ENCODE measurements at places on chromosomes 1 and 21.

DNA sequence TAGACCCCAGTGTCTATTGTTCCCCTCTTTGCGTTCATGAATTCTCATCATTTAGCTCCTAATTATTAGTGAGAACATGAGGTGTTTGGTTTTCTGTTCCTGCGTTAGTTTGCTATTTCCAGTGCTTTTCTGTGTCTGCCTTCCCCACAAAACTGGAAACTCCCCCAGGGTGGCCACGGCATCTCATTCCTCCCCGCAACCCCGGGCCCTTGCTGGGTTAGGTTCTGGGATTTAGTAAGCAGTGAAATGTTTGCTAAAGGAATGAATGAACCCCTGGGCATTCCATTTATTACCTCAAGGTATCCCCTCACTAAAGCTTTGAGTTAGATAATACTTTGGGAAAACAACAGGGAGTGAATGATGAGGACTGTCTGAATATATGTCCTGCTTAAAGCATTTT lies 142.9 kb downstream of the GLUL start:
- no peak for DNase-seq

- no peak for DNase-seq
Measured at GRCh38 chr1:23613191-23614031, 54.1 kb upstream of the ID3 start.

- DNase-seq, result no peak
Measured at GRCh38 chr1:51093581-51093980, 8.4 kb upstream of the C1orf185 start.

GRCh38 chr1:159829822-159830465 lies 3.3 kb downstream of the SLAMF8 start:
- DNase-seq, result no peak

- no peak for DNase-seq
Measured at GRCh38 chr1:75328691-75329090, 194.5 kb downstream of the LHX8 start.

- DNase-seq, result peak; percentile 19
Measured at GRCh38 chr1:39378377-39378776, 113.1 kb upstream of the BMP8A start.

DNA sequence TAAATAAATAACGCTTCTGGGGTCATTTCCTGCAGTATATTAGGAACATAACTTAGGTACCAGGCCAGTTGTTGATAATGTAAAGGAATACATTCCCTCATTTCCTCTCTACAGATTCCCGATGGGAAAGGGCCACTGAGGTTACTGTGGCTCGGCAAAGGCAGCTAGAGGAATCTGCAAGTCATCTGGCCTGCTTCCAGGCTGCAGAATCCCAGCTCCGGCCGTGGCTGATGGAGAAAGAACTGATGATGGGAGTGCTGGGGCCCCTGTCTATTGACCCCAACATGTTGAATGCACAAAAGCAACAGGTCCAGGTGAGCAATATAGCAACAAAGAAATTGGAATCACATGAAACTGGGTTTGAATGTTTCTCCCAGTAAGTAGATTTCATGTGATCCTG lies 109.6 kb upstream of the BMP8A start:
- no peak for DNase-seq

GRCh38 chr1:58165073-58165472 lies 381.5 kb downstream of the OMA1 start:
- no peak for DNase-seq

DNA sequence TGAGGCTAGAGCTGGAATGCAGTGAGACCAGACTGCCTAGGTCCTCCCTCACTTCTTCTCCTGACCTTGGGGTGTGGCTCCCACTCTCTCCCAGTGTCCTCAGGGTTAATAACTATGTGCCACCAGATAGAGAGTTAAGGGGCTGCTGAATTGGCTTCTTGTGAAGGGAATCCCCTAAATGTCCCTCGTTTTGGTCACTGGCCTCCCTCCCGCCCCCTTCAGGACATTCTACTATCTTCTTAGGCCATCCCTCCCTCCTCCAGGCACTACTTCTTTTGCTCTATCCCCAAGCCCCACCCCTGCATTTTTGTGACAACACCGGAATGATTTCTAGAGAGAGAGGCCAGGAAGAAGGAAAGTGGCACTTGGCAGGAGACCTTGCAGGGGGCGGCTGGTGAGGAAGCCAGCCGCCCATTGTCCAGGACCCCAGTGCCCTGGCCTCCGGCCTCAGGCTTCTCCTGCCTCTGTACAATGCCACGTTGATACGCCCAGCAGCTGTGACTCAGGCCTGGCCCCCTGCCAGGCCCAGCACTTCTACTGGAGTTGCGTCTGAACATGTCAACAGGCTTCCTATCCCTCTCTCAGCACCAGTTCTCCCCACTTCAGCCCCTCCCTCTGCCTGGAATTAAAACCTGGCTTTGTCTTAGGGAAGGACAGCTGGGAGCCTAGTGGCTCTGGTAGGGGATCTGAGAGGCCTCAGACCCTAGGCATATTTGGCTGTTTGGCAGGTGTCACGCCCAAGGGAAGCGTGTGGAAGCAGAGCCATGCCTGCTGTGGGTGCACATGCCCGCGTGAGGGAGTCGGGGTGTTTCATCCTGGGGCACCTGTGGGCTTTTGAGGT lies 9.1 kb downstream of the LMNA start:
- peak; percentile 93 for DNase-seq

- DNase-seq, result no peak
Measured at GRCh38 chr1:23594149-23594907, 35.0 kb upstream of the ID3 start.

GRCh38 chr1:211589782-211590721 lies 11.1 kb upstream of the SLC30A1 start:
- peak; percentile 36 for DNase-seq

DNA sequence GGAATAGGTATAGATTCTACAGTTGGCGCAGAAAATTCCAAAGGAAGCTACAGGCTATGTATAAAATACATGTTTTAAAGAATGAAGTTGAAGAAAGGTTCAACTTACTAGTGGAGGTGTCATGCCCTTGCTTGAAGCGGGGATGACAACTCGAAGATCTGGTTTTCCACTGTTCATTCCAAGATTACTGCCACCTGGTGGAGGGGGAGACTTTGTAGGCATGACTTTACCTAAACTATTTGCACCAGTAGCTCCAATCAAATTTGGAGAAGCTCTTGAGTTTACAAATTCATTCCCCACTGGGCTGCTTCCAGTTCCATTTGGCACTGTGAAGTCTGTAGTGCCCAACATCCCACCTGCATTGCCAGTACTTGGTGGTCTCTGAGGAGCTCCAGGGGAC lies 81.7 kb downstream of the AXDND1 start:
- DNase-seq, result peak; percentile 29

DNA sequence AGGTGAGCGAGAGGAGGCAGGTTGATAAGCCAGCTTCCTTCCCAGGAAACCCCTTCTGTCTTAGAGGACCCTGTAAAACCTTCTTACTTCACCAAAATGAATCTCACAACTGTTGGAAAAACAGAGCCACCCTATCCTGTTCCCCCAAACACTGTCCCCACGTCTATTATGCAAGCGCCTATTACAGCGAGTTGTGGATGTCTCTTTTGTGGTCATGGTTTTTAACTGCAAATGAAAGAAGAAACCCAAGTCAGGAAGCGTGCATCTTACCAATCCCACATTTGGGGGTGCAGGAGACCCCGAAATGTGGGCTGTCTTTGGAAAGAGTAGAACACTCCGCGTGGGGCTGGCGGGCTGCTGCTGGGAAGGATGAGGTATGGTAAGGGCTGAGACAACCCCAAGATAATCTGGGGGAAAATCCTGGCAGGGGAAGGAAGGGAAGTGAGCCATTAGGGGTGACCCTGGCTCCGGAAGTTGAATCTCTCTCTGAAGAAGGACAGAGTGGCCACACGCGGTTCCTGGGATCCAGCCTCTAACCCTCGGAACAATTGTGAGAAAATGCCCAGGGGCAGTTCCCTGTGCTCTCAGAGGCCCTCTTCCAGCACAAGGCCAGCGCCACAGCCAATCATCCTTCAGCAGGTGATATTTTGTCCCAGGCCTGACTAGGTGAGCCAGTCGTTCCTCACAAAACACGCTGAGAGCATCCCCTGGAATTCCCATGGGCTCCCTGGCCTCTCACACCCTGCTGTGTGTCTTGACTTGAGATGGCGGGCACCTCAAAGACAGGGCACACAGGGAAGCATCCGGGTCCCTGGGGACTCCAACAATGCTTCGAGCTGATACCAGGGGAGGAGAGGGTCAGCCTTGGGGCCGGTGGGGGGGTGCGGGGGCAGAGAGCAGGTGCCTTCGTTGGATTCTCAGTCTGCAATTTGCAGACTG lies 168.5 kb upstream of the IRF2BP2 start:
- DNase-seq, result peak; percentile 52

DNA sequence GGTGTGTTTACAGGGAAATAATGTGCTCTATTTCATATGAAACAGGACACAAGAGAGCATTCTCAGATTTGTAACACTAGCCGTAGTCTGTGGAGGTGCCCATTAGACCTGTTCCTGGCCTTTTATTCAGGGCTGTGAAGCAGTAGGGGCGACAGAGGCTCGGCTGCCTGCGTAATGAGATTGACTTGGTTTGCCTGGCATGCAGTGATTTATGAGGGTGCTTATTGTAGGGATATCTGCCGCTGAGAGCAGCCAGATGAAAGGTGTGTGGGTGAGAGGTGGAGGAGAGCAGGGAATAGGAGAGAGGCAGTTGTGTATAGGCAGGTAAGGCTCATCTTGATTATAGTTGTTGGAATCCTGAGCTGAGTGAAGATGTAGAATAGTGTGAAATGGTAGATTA lies 51.3 kb downstream of the DNAJC6 start:
- DNase-seq, result no peak

- DNase-seq, result no peak
Measured at GRCh38 chr1:9078752-9079500, 9.5 kb upstream of the SLC2A5 start.

DNA sequence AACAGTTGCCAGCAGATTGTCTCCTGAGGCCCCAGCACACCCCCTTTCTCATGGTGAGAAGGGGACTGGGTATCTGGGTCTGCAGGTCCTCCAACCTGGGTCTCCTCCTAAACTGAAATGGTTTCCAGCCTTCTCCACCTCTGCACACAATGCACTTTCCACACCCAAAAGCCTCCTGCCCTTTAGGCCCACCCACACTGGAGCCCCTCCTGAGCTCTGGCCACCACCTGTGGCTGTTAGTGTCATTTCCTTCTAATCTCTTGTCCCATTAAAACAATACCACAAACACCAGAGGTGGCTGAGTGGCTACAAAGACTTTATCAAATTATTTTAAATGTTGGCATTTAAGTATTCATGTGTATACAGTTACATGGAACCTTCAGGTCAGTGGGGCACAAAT lies 11.5 kb downstream of the GPR3 start:
- DNase-seq, result no peak

DNA sequence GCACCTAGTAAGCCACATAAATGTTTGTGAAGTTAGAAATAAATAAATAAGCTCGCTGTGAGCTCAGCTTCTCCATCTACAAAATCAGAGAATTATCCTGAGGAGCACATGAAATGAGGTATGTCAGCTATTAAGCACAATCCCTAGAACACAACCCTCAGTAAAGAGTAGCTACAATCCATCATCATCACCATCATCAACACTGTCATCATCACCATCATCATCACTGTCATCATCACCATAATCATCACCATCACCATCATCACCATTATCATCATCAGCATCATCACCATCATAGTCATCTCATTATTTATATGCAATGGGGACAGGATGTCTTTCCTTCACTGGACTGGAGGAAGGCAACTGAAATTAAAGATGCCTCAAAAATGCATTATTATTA lies 189.6 kb downstream of the NPHP4 start:
- DNase-seq, result no peak

DNA sequence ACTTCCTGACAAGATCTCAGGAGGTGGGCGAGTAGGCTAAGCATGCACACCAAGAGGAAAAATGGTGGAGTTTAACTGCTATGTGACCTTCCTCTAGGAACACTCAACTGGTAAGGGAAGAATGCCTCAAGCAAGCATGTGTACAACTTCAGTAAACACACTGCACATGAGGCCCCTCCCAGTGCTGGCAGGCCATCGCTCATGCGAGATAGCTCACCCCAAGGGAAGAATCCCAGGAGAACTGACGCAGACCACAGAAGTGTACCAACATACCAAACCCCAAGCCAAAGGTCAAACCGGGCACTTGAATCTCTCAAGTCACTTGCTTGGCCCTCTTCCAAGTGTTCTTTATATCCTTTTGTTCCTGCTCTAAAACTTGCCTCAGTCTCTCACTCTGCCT lies 40.5 kb upstream of the GALNT2 start:
- DNase-seq, result no peak

DNA sequence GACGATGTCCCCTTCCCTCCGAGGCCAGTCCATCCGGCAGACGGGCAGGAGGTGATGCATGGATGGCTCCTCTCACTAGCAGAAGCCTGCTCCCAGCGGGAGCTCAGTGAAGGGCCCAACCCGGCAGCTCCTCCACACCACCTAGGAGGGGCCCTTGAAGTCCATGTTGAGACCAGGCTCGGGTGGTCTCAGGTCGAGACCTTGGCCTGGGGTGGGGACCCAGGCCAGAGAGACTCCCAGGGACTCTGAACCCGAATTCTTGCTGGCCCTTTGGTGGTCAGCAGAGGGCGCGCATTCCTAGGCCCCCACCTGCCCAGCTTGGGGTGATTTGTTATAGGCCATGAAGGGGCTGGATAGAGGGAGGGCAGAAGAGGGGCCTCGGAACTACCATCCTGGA lies 642 bp upstream of the NT5C1A start:
- DNase-seq, result no peak

DNA sequence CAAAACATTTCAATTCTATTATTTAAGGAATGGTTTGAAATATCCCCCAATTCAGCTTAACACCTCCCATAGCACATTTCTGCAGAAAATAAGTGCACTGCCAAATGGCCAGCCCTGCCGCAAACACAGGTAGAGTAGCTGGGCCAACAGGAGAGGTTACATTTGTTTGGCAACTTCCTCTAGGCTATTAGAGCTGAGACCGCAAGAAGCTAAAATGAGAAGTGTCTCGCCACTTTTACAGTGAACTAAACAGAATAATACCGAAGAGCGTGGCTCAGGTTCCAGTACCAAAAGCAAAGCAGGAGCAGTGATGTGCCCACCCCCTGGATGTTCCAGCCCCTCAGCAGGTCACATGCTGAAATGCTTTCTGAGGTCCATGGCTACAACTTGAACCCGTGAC lies 154.5 kb upstream of the PKN2 start:
- no peak for DNase-seq

- DNase-seq, result no peak
Measured at GRCh38 chr21:14054682-14055081, 156.1 kb downstream of the LIPI start.

DNA sequence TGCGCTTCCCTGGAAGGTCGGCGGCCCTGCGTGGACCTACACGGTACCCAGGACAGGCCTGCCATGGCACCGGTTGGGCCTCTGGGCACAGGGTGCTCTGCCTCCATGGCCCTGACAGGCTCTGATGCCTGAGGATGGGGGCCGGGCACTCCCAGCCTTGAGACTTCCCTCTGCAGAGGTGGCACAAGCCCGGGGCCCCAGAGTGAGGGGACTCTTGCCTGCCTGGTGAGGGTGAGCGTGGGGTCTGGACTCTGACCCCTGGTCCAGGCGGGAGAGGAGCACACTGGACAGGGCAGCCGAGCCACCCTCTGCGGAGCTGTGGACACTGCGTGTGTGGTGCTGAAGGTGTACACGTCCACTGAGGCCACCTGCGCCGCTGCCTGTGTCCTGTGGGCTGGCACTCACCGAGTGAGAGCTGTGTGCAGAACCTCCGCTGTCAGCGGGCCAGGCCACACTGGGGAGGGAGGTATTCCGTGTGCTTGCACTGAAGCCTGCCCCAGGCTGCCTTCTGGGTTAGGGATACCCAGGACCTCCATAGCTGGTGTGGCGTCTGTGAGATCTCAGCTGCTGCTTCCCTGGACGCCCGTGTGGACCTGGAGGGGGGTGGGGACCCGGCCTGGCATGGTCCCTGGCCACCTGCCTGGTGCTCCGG lies 10.4 kb downstream of the SKI start:
- no peak for DNase-seq

GRCh38 chr21:17793246-17794123 lies 25.7 kb downstream of the C21orf91 start:
- peak; percentile 18 for DNase-seq

All from hematopoietic multipotent progenitor cell treated with erythropoietin and hydrocortisone succinate and interleukin-3 and kit ligand, for 8 days (in vitro differentiated cells).